ENCODE measurements at places on chromosomes 5 and 9.

GRCh38 chr9:121887553-121888437 is 205.3 kb downstream of the TTLL11 start:
- DNase-seq, result peak; percentile 37

DNA sequence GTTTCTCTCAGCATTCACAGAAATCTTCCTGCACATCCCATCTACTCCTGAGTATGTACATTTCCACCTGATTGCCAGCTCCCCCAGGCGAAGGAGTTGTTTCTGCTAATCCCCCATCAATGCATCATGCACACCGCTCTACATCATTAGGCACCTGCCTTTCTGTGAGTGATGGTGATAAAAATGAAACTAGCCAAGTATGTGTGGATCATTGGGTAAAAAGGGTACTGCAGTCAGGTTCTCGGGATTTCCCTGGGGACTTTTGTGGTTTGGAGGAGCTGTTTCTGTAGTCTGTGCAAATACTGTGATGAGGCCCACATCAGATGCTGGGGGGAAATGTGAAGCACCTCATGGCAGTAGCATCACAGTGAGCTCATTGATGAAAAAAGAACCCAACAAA is 30.4 kb downstream of the CAMK4 start:
- DNase-seq, result peak; percentile 4

- no peak for DNase-seq
Measured at GRCh38 chr9:108437656-108438055, 418.1 kb downstream of the ACTL7B start.

GRCh38 chr5:176438959-176439757 is 9.0 kb upstream of the FAF2 start:
- peak; percentile 81 for DNase-seq

DNA sequence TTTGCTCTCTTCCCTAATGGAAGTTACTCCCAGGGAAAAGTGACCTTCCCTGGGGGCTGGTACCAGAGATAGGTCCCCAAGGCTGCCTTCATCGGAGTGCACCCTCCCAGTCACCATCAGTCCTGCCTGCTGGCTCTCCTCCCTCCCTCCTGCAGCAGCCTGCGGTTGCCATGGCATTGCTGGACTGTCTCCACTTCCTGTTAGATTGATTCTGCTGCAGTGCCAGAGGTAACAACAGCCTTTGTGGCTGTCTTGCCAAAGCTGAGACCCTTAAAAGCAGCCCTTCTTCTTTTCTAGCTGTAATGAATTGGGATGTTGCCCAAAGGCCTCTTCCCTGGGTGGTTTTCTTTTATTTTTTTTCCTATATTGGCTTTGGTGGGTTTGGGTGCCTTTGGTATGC is 78.1 kb upstream of the PRLR start:
- DNase-seq, result no peak

GRCh38 chr5:112316731-112317130 is 102.3 kb downstream of the EPB41L4A start:
- DNase-seq, result no peak

GRCh38 chr9:126614455-126615244 is 922 bp downstream of the LMX1B start:
- DNase-seq, result no peak

- DNase-seq, result no peak
Measured at GRCh38 chr5:33048315-33048714, 337.2 kb downstream of the NPR3 start.

- DNase-seq, result no peak
Measured at GRCh38 chr5:154244476-154244875, 53.9 kb downstream of the GALNT10 start.

DNA sequence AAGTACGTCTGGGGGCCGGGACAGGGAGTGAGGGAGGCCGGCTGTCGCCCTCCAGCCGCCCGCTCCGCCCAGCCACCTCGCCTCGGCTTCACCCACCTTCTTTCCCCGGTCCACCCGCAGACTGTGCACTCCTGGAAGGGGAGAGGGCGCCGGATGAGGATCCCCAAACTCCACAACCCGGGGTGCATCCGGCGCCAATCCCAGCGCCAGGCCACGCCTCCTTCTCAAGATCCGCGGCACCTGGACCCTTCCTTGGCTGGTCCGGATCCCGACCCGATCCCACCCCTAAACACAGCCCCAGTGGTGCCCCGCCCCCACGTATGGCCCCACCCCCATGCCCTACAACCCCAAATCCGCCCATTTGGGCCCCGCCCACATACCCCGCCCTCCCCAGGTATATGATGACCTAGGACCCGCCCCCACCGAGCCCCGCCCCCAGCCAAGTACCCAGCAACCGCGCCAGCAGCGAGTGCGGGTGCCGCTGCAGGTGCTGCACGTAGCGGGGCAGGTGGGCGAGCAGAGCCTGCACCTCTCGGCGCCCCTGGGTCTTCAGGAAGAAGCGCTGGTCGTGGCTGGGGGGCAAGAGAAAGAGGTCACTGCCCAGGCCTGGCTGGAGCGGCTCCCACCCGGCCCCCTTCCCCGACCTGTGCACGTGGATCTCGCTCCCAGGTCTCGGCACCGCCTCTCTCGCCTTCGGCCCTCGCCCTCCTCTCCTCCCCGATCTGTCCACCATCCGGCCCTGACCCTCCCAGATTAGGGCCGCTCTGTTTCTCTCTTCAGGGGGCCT is 3.2 kb downstream of the PIP5KL1 start:
- DNase-seq, result no peak

All from NCI-H226 (cell line).